ENCODE measurements at places on chromosomes 3 and 15. TPM values are rescaled to one million over a fixed set of nuclear protein-coding genes. Genes with fewer than 3 reads are reported as not detected.

Gene MKRN3
- 5.0 TPM for total RNA-seq

Gene TNK2
- total RNA-seq, result 69.8 TPM

Gene AP3B2
- 0.92 TPM for total RNA-seq

Gene GPR15
- total RNA-seq, result not detected

Gene ATXN7
- total RNA-seq, result 32.5 TPM

Gene RTP3
- not detected for total RNA-seq

Gene WWTR1
- 135 TPM for total RNA-seq

Gene SLC6A1
- total RNA-seq, result 1.2 TPM

Gene GOLGA6L4
- total RNA-seq, result 22.2 TPM

Gene CLRN1
- not detected for total RNA-seq

Gene MYZAP
- 3.8 TPM for total RNA-seq

Gene ERC2
- 1.2 TPM for total RNA-seq

Gene STRA6
- 0.28 TPM for total RNA-seq

Gene PLD1
- 51.3 TPM for total RNA-seq

Gene ALS2CL
- total RNA-seq, result 41.7 TPM

Gene ZNF619
- total RNA-seq, result 3.8 TPM

Gene MYRIP
- 5.1 TPM for total RNA-seq

Gene GOLGA8Q
- 5.1 TPM for total RNA-seq

Gene NRROS
- 17.9 TPM for total RNA-seq

Gene SLC2A2
- total RNA-seq, result not detected

Gene SCN11A
- total RNA-seq, result 0.07 TPM

Gene TRANK1
- 31.6 TPM for total RNA-seq

Gene NMNAT3
- total RNA-seq, result 14.1 TPM

Gene ALDH1L1
- 62.5 TPM for total RNA-seq

Gene ARGFX
- total RNA-seq, result not detected

Gene AMOTL2
- 161 TPM for total RNA-seq

Gene ADGRG7
- not detected for total RNA-seq

Gene FANCD2
- 1.3 TPM for total RNA-seq

Gene DLEC1
- 0.35 TPM for total RNA-seq

Gene FAM43A
- 10.3 TPM for total RNA-seq

Gene ITGA11
- 360 TPM for total RNA-seq

Gene GOLGA8N
- 21.2 TPM for total RNA-seq

Gene HAUS2
- 34.8 TPM for total RNA-seq

Gene CSPG4
- 252 TPM for total RNA-seq

Gene NANOGP8
- total RNA-seq, result not detected

Gene NEK10
- 0.68 TPM for total RNA-seq

Gene DGKG
- total RNA-seq, result 16.7 TPM

Gene CACNA2D2
- 4.2 TPM for total RNA-seq

Gene C3orf20
- total RNA-seq, result not detected

Gene CORO2B
- total RNA-seq, result 8.5 TPM

Gene GOLGA8M
- 0.81 TPM for total RNA-seq

Gene OR5K2
- not detected for total RNA-seq

Gene PLSCR2
- 2.9 TPM for total RNA-seq
